Liver (tissue), 10 donors: ENCODE measurements at places on chromosomes 16 and 17. TPM values are rescaled to one million over a fixed set of nuclear protein-coding genes. Genes with fewer than 3 reads are reported as not detected.

Gene C16orf96
- polyA plus RNA-seq = 0.07 TPM

Gene PRRT2
- polyA plus RNA-seq = 0.16 TPM

DNA sequence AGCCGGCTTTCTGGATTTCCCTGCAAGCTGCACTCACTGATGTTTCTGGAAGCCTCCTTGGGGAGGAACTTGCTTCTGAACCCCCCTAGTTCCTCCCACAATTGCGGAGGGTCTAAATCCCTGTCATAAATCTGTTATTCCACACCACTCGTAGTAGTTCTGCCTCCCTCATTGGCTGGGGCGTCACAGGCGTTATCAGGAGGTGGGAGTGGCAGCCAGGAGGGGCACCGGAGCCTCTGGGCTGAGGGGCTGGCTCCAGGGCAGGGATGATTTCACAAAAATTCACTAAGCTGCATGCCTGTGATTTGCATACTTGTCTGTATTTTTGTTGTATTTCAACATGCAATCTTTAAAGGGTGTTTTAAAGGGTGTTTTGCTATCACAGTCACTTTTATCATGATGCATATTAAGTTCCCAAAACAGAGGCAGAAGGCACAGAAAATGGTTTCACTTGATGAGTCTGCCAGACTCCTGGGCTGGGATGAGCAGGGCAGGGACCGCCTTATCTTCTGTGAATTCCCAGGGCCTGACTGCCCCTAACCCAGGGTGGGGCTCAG is 176.2 kb upstream of the FOXF1 start:
- DNase-seq = no peak

DNA sequence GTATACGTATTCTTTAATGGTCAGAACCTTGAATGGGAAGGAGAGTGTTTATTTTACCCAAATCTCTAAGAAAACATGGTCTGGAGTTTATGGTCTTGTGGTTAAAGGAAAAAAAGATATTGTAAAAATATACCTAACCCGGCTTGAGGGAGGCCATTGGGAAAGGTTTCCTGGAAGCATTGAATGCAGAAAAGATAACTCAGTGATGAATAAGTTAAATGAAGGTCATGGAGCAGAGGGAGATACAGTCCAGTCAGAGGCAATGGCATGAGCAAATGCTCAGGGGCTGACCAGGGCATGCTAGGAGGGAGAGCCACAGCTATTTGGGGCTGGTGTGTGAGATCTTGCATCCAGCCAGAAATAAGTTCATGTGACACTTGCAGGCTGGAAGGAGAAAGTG is 430.4 kb upstream of the CDH5 start:
- DNase-seq = no peak

DNA sequence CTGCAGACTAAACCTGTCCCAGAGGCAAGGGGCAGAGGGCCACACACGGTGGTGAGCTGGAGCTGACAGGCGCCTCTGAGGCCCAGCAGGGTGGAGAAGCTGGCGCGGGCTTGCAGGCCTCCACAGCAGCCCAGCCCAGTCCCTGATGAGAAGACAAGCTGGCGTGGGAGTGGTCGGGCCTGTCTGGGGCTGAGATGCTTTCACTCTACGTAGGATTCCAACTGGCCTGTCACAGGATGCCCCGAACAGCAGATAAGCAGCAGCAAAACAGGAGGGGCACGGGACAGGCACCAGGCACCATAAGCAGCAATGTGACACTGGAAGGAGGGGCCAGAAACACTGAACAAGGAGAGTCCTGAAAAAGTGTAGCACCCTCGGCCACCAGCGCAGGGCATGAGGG is 40.1 kb downstream of the PEMT start:
- no peak for DNase-seq

DNA sequence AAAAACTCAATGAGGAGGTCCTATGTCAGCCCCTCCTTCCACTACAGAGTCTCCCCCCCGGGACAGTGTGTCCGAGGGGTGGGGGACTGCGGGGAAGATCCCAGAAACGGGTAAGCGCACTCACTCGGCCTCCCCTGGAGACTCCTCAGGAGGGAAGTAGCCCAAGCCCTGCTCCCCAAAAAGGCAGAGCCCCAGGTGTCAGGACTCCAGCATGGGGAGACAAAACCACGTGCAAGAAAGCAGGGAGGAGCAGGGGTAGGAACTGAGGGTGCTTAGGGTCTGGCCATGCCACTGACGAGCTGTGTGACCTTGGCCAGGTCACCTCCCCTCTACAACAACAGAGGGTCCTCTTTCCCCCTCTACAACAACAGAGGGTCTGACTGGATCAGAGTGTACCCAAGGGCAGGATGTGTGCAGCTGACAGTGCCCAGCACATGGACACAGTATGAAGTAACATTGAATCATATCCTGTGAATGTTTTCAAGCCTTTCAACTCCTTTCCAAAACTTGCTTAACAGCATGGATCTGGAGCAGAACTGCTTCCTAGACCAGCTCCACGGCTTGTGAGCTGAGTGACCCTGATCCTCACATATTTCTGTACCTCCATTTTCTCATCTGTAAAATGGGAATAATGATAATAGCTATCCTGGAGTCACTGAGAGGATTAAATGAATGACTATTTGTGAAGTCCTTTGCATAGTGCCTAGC is 2.1 kb upstream of the NAGS start:
- DNase-seq = no peak

DNA sequence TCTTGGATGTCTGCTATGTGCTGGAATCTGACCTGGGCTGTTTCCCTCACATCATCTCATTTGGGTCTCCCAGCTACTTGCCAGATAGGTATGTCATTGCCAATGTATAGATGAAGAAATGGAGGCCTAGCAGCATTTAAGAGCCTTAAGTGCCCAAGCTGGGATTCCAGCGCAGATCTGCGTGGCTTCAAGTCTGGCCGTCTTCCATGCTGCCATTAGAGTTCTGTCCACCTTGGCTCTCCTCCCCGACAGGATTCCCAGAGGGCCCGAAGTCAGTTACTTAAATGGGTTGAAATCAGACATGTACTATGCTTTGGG is 33.0 kb upstream of the CCR7 start:
- DNase-seq = no peak

GRCh38 chr17:27993161-27993695 is 49.2 kb upstream of the NLK start:
- DNase-seq = no peak

DNA sequence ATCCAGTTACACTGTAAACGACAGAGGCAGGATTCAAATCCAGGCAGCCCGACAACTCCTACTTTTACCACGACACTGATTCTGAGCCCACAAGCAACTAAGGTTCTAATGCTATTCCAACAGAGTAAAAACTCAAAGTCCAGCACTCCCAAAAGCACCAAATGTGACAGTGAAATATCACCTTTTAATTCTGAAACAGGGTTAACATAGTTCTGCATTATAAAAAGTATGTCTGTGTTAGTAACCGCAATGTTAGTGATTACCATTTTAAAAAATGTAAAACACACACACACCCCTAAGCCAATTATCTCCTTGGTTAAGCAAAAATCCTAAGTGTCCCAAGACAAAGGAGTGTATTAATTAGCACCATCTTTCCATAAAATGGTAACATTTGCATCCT is 19.7 kb downstream of the HELZ start:
- no peak for DNase-seq

GRCh38 chr17:8052256-8053252 is 13.7 kb downstream of the ALOX15B start:
- no peak for DNase-seq
